Astrocyte (in vitro differentiated cells and primary cell): ENCODE measurements at places on chromosomes 7 and 10. TPM values are rescaled to one million over a fixed set of nuclear protein-coding genes. Genes with fewer than 3 reads are reported as not detected.

DNA sequence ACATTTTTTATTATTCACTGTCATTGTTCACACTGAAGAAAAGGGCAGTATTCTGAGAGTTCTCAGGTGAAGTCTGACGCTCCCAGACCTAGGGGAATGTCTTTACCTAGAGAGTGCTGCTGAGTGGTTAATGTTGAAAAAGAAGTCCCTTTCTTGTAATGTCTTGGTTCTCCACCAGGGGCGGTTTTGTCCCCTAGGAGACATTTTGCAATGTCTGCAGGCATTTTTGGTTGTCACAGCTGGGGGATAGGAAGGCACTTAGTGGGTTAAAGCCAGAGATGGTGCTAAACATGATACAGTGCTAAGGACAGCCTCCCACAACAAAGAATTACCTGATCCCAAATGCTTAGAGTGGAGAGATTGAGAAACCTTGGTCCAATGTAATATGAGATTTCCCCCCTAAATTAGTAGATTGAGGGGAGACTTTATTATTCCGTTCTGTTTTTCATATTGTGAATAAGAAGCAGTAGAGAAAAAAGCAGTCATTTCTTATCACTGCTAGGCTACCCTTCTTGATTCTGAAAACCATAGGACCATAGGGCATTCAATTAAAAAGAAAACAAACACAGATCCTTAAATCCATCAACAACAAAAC is 13.1 kb downstream of the UMAD1 start:
- DNase-seq, result no peak

- DNase-seq, result no peak
These were observed 92.7 kb downstream of the FAM53B start for GRCh38 chr10:124651402-124651891.

LEP gene
- not detected in 2 replicates for total RNA-seq

GRCh38 chr10:69123747-69124562 is at the start of gene VPS26A:
Gene VPS26A (plus strand): TSS chr10:69124178. CDS start chr10:69124278, 100 bp downstream.
- DNase-seq, result peak; percentile 87

GRCh38 chr10:133516057-133516456 is 11.1 kb upstream of the CYP2E1 start:
- no peak for DNase-seq

- no peak for DNase-seq
These were observed 198.2 kb downstream of the PON1 start for GRCh38 chr7:95126053-95126709.
